ENCODE measurements at places on chromosomes 6 and 20.

GRCh38 chr6:46265373-46265772 is 94.6 kb upstream of the ENPP5 start:
- DNase-seq = no peak
- no peaks in the 10 kb centered on the region for H3K27me3 ChIP-seq
- H3K4me1 ChIP-seq = peaks cover 14% of the 10 kb centered on the region

DNA sequence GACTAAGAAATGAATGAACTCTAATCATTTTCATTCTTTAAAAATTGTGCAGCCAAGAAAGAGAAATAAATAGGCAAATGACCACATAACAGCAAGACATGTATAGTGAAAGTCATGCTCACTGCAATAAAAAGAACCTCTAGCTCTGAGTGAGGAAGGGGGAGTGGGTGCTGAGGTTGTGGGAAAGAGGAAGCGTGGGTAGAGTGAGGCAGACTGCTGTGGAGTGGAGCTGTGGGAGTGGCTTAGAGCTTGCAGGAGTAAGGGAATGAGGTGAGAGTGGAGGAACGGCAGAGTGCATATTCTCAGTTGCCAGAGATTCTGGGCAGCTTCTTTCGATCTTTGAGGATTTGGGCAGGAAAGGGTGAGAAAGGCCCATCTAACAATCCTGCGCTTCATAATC is 10.4 kb downstream of the DEFB129 start:
- no peak overlapping the region for H3K27ac ChIP-seq
- no peaks in the 10 kb centered on the region for H3K36me3 ChIP-seq
- no peak for DNase-seq

- H3K4me1 ChIP-seq = peaks cover 8% of the 10 kb centered on the region
- H3K27ac ChIP-seq = no peak overlapping the region
- no peak for DNase-seq
- no peaks in the 10 kb centered on the region for H3K27me3 ChIP-seq
Measured at GRCh38 chr20:38649275-38649891, 47.8 kb downstream of the ARHGAP40 start.

GRCh38 chr20:63698739-63699465 is 2.5 kb downstream of the TNFRSF6B start:
- H3K4me1 ChIP-seq = peaks cover 43% of the 10 kb centered on the region
- no peak for DNase-seq
- H3K4me3 ChIP-seq = no peak overlapping the region
- no peak overlapping the region for H3K27ac ChIP-seq
- no peaks in the 10 kb centered on the region for H3K27me3 ChIP-seq
- H3K36me3 ChIP-seq = no peaks in the 10 kb centered on the region

DNA sequence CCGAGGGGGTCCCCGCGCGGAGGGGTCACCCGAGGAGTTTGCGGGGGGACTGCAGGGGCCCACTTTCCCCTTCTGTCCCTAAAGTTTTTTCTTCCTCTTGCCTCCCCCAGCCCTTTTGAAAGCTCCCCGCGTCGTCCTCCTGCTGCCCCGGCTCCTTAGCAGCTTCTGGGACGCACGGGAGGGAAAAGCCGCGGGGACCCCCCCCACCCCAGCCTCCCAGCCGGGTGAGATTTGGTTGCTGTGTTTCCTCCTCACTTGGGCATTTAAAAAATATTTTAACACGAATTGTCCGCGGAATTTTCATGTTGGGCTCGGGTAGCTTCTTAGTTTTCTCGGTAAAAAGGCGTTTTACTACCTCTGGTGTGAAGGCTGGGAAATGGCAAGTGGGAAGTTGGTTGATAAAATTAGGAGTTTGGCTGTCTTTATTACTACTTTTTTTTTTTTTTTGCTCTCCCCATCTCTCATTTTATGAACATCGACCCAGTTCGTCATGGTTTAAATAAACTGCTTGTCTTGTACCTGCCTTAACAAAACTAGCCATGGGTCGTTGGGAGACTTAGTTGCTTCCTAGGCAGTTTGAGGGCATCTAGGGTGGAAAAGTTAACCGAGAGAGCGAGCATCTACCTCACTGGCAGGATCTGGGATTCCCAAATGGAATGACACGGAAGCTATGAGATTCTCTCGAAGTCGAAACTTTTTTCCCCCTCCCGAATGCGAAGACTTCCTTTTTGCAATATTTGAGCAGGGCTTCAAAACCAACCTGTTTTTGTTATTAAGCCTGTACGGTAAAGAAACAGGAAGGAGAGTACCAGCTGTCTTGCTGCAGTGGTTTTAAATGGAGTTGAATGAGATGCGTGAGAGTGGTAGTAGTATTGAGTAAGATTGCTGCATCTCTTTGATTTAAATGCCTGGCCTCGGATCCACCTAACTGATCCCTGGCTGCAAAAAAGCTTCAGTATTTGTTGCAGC is 868 bp downstream of the NCOA3 start:
- peak overlapping the region; percentile 97 for H3K27ac ChIP-seq
- no peaks in the 10 kb centered on the region for H3K36me3 ChIP-seq
- H3K27me3 ChIP-seq = no peaks in the 10 kb centered on the region
